Stimulated activated effector memory CD8-positive, alpha-beta T cell treated with anti-CD3 and anti-CD28 coated beads, Interleukin-12 subunit alpha, Interleukin-12 subunit beta, amount 100 ng/mL, for 72 hours (primary cell): ENCODE measurements at places on chromosomes 4 and X.

DNA sequence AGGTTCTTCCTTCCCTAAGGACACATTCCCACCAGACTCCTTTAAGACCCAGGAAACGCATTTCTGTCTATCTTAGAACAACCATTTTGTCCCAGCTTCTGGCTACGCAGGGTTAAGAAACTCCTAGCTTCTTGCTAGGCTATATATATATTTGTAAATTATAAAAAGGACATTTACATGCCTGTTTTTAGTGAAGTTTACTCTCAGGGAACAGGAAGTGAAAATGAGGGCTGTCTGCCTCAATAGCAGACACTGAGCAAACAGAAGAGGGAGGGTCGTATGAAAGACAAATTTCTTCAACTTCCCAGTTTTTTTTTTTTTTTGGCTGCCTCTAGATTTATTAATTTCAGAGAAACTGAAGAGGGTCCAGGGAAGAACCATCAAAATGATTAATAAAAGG lies 9.3 kb upstream of the FRMPD3 start:
- no peak for DNase-seq

GRCh38 chrX:24643116-24643515 lies 4.0 kb downstream of the PCYT1B start:
- DNase-seq: no peak

- no peak for DNase-seq
These were observed 95.7 kb downstream of the DRD5 start for GRCh38 chr4:9877123-9877522.

GRCh38 chr4:108080747-108081146 lies 88.0 kb downstream of the LEF1 start:
- DNase-seq: no peak

GRCh38 chr4:20217521-20217920 lies 34.2 kb upstream of the SLIT2 start:
- no peak for DNase-seq

DNA sequence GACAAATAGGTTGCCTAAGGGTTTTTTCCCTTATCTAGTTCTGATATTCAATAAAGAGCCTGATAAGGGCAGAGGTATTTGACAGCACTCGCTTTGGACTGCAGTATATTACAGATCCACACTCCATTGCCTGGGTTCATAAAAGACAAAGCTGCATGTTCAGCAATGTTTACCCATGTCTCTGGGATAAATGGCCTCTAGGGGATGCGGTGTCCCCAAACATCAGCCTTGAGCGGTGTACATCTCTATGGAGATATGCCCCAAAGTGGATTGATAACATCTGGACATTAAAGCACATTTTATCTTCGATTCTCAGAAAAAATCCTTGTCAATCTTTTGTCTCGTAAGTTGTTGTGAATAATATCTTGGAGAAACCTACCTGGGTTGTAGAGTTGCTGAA lies 660.8 kb upstream of the AADAT start:
- DNase-seq: no peak

DNA sequence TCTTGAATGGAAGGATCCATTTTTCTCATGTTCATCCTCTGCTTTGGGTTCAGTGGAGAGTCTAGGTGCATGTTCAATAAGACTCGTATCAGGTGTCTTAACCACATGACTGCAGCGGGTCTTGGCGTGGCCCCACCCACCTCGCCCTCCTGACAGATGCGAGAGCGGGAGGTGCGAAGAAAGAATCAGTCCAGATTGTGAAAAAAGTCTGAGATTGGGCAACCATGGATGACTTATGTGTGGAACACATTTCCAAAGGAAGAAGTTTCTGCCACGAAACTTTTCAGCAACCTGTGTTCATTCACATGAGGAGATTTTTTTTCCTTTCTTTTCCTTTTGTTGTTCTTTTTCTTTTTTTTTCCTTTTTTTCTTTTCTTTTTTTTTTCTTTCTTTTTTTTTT lies 66.8 kb downstream of the NSD2 start:
- no peak for DNase-seq

DNA sequence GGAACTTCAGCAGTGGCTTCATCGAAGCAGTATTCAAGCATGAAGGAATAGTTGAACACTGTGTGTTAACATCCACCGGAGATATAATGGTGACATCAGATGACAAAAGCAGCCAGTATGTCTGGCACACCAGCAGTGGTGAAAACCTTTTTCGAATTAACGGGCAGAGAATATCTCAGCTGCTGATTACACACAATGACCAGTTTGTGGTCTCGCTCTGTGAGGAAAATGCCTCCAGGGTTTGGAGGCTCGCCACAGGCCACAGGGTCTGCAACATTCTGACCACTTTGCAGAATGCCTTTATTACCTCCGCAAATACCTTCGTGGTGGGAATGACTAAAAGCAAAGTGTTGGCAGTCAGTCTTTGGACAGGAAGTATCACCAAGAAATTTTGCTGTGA lies 201.5 kb downstream of the NWD2 start:
- DNase-seq: no peak

GRCh38 chr4:98150092-98150761 lies 7.0 kb upstream of the STPG2 start:
- DNase-seq: no peak

DNA sequence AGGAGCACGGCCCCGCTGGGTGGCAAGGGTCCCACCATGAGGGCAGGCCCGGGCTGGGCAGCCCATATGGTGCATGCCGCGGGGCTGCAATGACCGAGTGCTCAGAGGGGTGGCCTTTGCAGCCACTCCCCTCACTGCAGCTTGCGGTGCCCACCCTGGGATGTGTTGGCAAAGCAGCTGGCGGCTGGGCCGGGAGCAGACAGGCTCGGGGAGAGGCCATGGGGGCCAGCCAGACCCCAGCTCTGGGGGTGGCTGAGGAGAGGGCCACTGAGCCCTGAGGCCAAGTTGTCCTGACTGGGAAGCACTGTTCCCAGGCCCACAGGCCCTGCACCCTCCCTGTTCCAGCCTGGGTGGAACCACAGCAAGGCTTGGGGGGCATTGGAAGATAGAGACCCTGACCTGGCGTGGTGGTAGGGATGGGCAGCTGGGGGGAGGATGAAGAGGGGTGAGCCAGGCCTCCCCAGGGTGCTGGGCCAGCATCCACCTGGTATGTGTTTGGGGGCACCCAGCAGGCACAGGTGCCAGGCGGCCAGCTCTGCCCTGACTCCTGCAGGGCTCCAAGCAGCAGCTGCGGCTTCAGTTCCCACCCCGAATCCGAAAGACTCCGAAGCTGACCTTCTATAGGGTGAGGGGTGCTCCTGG lies 18.4 kb upstream of the RNF4 start:
- DNase-seq: no peak

- DNase-seq: no peak
These were observed 83.8 kb downstream of the TBC1D9 start for GRCh38 chr4:140672416-140672815.

DNA sequence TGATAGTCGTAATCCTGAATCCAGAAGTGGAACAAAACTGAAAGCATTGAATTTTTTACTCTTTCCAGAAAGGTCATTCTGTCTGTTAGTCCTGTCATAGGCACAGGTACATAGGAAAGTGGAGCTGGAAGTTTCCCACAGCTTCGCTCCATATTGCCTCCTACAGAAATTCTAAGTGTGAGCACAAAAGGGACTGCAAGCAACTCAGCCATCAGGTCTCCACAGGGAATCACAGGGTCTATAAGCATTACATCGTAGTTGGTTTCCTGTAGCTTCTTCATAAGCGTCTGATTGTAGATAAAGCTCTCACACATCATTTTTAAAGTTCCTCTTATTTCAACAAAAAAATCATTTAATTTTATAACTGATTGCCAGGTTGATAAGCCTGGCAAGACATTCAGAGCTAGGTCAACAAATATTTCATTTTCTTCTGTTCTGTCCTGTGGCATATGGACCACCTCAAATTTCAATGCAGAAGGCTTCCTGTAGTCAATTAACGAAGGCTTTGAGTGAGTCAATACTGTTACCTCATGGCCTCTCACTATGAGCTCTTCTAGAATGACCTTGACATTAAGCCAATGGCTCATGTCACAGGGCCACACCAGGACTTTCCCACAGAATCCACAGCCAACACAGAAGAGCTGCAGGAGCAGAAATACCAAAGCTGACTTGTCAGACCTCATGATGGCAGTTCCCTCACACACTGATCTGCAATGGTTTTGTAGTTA lies at the start of gene UGT2A3:
TSS of gene UGT2A3 (minus strand) at position 727 of the 728 bp plus-strand sequence. CDS start at position 683, 44 bp downstream.
- DNase-seq: no peak

GRCh38 chrX:10577853-10578252 lies 42.5 kb downstream of the MID1 start:
- DNase-seq: no peak

- no peak for DNase-seq
These were observed 75.1 kb downstream of the MXRA5 start for GRCh38 chrX:3271183-3271833.

- peak; percentile 64 for DNase-seq
These were observed 278.9 kb downstream of the INPP4B start for GRCh38 chr4:142567199-142567598.

DNA sequence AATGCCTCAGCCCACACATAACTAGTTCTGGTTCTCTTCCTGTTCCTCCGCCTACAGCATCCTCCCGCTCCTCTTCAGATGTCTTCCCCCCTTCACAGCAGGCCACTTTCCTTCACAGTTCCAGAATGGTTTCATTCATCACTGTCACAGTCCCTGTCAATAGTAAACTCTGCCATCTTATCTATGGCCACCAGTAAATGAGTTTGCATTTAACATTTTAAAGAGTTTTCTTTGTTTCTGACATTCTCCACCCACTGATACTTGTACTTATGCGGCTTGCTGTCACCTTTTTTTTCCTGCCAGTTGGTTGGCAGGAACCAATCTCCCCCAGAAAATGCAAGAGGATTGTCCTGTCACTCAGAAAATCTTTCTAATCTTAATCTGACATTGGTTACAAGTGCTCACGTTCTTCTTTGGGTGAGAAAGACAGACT lies 114.1 kb downstream of the GLUD2 start:
- DNase-seq: no peak

GRCh38 chr4:110666030-110666429 lies 43.2 kb upstream of the PITX2 start:
- DNase-seq: no peak

- no peak for DNase-seq
These were observed 304.7 kb upstream of the FTHL17 start for GRCh38 chrX:31376408-31377022.

GRCh38 chr4:37241647-37242046 lies 2.9 kb upstream of the NWD2 start:
- DNase-seq: no peak

DNA sequence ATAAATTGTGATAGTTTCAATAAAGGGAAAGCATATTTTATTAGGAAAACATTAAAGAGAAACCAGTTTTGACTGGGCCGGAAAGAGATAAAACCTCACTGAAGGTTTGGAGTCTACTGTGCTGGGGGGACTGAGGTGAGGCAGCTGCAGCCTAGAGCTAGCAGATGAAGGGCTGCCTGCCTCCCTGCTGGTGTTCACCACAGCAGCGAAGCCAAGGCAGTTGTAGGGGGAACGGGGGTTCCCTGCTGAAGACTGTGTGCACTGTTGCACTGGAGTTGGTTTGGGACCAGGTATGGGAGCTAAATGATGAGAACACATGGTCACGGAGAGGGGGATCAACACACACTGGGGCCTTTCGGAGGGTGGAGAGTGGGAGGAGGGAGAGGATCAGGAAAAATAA lies 546.5 kb upstream of the SMIM31 start:
- no peak for DNase-seq

GRCh38 chr4:75099321-75099720 lies 166.4 kb downstream of the PARM1 start:
- no peak for DNase-seq

- DNase-seq: no peak
These were observed 434.9 kb downstream of the ARHGAP24 start for GRCh38 chr4:85909851-85910250.
